A549 treated with Hydrocortisone at 1 μM for 4 hours (cell line): ENCODE measurements at places on chromosomes 2 and 18. TPM values are rescaled to one million over a fixed set of nuclear protein-coding genes. Genes with fewer than 3 reads are reported as not detected.

The COL4A3 gene
- total RNA-seq, result 0.41 to 1.3 TPM (median 1.0 TPM) in 5 replicates

The TNFAIP6 gene
- 0.77 to 1.3 TPM (median 1.0 TPM) in 5 replicates for total RNA-seq

The MOCOS gene
- total RNA-seq, result 3.5 to 4.7 TPM (median 3.6 TPM) in 5 replicates

The TSPYL6 gene
- total RNA-seq, result not detected in 5 replicates

The DYSF gene
- 0.53 to 0.99 TPM (median 0.56 TPM) in 5 replicates for total RNA-seq

The GALR1 gene
- total RNA-seq, result not detected in 5 replicates

The KCNIP3 gene
- total RNA-seq, result 1.3 to 2.3 TPM (median 1.7 TPM) in 5 replicates

The ADCYAP1 gene
- total RNA-seq, result not detected in 5 replicates

The UGT1A5 gene
- 0.08 to 0.13 TPM in 2 of 5 replicates, not detected in the others for total RNA-seq

The PLB1 gene
- 1.5 to 2.6 TPM (median 1.9 TPM) in 5 replicates for total RNA-seq

The UPP2 gene
- total RNA-seq, result not detected in 5 replicates

The RNF138 gene
- total RNA-seq, result 12.9 to 17.5 TPM (median 14.0 TPM) in 5 replicates

The REG1B gene
- total RNA-seq, result not detected in 5 replicates

The FNDC4 gene
- total RNA-seq, result 3.5 to 5.8 TPM (median 4.4 TPM) in 5 replicates

The GDF7 gene
- 0.07 to 0.13 TPM (median 0.09 TPM) in 5 replicates for total RNA-seq

The TDRD15 gene
- total RNA-seq, result not detected in 5 replicates
